ENCODE measurements at places on chromosomes 13 and 19.

DNA sequence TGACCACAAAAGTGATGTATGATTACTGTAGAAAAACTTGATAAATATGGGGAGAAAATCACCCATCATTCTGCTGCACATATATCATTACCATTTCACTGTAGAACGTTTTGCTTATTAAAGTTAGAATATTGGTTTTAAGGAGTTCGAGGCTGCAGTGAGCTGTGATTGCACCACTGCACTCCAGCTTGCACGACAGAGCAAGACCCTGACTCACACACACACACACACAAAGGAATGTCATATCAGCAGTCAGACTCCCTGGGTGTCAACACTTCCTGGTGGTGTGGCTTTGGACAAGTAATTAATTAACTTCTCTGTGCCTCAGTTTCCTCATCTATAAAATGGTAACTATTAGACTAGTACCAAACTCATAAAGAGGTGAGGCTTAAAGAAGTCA lies 11.3 kb upstream of the PNMA8A start:
- DNase-seq = no peak

DNA sequence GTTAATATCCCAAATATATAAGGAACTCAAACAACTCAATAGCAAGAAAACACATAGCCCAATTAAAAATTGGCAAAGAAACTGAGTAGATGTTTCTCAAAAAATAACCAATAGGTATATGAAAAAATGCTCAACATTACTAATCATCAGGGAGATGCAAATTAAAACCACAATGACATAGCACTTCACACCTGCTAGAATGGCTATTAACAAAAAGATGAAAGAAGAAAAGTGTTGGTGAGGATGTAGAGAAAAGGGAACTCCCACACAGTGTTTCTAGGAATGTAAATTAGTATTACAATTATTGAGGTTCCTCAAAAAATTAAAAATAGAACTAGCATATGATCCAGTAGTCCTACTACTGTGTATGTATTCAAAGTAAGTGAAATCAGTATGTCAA lies 1212.8 kb downstream of the DIAPH3 start:
- no peak for DNase-seq

GRCh38 chr13:76854894-76855293 lies 31.3 kb downstream of the KCTD12 start:
- no peak for DNase-seq

DNA sequence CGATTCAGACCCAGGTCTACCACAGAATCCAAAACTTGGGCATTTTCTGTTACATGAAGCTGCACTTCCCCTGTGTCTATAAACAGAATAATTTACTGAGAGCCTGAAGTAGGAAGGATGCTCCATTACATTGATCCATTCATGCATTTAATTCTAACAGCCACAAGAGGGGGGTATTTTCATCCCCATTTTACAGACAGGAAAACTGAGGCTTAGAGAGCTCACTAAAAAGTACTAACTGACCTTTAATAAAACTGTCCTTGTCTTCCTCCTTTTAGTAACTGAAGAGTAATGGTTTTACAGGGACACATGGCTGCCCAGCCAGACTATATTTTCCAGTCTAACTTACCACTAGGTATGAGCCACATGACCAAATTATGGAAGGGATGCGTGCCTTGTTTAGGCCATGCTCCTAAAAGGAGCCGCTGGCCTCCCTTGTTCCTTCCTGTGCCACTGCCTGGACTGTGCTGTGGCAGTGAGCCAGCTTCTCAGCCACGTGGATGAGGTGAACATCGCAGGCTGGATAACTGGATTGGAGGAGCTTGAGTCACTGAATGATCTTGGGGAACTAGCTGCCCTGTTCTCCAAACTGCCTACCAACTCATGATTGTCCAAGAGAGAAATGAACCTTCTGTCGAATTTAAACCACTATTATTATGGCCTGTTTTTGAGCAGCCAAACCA lies 108.3 kb downstream of the DOCK9 start:
- DNase-seq = no peak

Measured in MM.1S (cell line).